ENCODE measurements at places on chromosomes 1 and 21. TPM values are rescaled to one million over a fixed set of nuclear protein-coding genes. Genes with fewer than 3 reads are reported as not detected.

GRCh38 chr1:99004254-99004860 is 304 bp downstream of the PLPPR5 start:
- no peak overlapping the region for H3K27ac ChIP-seq
- H3K4me1 ChIP-seq: peaks cover 4% of the 10 kb centered on the region
- H3K36me3 ChIP-seq: no peaks in the 10 kb centered on the region
- peaks cover 79% of the 10 kb centered on the region for H3K27me3 ChIP-seq
- peak overlapping the region; percentile 80 for H3K4me3 ChIP-seq

DNA sequence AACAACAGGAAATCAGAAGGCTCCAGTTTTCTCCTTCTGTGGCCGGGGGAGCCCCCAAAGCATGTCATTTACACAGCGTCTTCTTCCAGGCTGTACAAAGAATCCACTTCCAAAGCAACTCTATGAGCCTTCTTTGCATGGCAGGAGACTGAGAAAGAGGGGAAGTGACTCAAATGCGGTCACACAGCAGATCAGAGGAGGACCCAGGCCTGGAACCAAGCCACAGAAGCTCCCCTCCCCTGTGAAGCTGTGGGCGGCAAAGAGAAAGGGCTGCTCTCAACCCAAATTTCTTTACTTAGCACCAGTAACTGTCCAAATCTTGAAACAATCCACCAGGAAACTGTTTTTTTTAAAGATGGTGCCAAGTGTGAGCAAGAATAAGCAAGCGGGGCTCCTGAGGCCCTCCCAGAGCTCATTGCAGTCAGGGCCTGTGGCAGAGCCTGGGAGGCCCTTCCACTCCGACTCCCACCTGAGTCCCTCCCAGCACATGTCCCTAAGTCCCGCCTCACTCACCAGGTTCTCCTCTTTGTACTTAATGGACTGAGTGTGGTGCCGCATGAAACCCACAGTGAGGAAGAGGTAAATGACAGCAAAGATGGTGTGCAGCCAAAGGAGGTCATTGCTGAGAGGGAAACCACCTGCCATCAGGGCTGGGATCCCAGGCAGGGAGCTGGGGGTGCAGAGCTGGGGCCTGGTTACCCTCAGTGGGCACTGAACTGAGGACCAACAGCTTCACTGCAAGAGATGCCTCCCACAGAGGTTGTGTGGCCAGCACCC is 15.9 kb downstream of the TMEM63A start:
- peaks cover 39% of the 10 kb centered on the region for H3K4me1 ChIP-seq
- peak; percentile 46 for DNase-seq
- H3K36me3 ChIP-seq: peaks cover 4% of the 10 kb centered on the region
- no peaks in the 10 kb centered on the region for H3K27me3 ChIP-seq
- peak overlapping the region; percentile 95 for H3K27ac ChIP-seq
- H3K4me3 ChIP-seq: peak overlapping the region; percentile 83

DNA sequence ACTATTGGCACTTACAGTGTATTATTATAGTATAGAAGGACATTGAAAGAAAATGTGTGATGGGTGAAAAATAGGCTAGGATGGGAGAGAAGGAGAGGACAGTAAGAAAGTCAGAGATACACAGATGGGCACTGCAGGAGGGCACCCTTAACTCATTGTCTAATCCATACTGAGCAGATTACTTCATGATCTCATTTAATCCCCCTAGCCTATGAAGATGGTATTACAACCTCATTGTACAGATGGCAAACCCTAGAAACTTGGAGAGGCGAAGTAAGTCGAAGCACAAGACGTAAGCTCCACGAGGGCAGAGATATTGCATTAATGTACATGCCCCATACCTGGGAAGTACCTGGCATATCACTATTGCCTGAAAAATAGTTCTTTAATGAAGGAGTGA is 346.9 kb upstream of the DAB1 start:
- no peak overlapping the region for H3K27ac ChIP-seq
- no peak overlapping the region for H3K4me3 ChIP-seq
- DNase-seq: no peak
- H3K27me3 ChIP-seq: peaks cover 5% of the 10 kb centered on the region
- H3K36me3 ChIP-seq: peaks cover 2% of the 10 kb centered on the region

DNA sequence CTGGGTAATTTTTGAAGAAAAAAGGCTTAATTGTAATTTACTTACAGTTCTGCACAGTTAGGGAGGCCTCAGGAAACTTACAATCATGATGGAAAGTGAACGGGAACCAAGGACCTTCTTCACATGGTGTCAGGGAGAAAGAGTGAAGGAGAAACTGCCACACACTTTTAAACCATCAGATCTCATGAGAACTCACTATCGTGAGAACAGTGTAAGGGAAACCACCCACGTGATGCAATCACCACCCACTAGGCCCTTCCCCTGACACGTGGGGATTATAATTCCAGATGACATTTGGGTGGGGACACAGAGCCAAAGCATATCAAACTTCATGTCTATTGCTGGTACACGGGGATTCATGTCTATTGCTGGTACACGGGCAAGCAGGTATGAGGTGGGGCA is 5.3 kb upstream of the SFT2D2 start:
- H3K27ac ChIP-seq: no peak overlapping the region
- no peak for DNase-seq
- peaks cover 5% of the 10 kb centered on the region for H3K4me1 ChIP-seq
- peaks cover 12% of the 10 kb centered on the region for H3K27me3 ChIP-seq

Gene HCN3
- total RNA-seq: 1.3 TPM

DNA sequence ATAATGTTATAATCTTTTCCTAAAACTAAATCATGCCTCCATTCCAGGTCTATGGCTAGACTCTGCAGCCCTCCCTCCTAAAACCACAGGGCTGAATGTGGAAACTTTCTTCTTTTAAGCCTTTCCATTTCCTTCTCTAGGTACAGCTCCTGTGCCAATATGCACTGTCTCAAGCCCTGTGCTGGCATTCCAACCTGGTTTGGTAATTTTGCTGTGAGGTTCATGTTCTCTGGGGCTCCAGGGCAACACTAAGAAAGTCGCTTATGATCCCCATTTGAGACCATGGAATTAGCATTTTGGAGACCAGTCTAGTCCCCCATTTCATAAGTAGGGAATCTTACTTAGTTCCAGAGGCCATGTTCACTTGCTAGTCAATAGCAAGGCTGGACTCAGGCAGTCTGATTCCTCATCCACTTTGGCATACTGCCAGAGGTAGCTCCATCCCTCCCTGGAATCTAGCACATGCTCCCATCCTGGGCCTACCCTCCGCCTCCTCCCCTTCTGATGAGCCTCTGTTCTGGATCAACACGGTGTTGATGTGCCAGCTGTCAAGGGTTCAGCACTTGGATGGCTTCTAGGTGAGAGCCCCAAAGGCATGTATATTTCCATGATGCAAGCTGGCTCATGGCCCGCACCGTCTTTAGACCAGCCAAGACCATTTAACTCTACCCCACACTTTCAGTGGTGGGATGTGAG is 36.5 kb downstream of the ZMYND12 start:
- H3K27me3 ChIP-seq: peaks cover 54% of the 10 kb centered on the region
- peaks cover 2% of the 10 kb centered on the region for H3K4me1 ChIP-seq
- no peak overlapping the region for H3K27ac ChIP-seq
- DNase-seq: no peak
- H3K4me3 ChIP-seq: no peak overlapping the region

Gene ETV3L
- not detected for total RNA-seq

DNA sequence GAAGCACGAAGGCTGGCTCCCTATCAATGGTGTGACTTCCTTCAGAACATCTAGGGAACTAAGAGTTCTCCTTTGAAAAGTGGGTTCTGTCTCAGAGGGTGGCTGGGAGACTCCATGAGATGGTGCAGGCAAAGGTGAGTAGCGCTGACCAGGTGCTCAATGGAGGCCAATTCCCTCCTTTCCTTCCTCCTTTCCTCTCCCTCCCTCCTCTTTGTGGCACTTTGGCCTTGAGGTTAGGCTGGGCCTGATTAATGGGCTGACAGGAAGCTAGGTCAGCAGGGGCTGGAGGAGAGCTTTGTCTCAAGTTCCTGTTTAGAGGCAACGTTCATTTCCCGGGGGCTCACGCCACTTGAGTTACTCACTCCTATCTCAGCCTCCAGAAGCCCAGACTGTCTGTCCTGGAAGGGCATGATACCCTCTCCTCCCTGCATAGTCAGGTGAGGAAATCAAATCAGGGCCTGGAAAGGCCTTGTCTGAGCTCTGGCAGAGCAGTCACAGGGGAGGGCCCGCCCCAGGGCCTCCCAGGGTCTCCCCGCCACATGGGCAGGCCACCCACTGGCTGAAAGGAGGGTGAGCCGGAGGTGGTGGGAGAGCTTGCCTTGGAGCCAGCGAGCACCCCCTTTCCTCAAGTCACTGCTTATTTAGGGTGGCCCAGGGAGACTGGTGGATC is 58.4 kb upstream of the SSBP3 start:
- no peak overlapping the region for H3K27ac ChIP-seq
- H3K36me3 ChIP-seq: no peaks in the 10 kb centered on the region
- peaks cover 29% of the 10 kb centered on the region for H3K4me1 ChIP-seq
- no peak for DNase-seq
- H3K27me3 ChIP-seq: no peaks in the 10 kb centered on the region
- no peak overlapping the region for H3K4me3 ChIP-seq

DNA sequence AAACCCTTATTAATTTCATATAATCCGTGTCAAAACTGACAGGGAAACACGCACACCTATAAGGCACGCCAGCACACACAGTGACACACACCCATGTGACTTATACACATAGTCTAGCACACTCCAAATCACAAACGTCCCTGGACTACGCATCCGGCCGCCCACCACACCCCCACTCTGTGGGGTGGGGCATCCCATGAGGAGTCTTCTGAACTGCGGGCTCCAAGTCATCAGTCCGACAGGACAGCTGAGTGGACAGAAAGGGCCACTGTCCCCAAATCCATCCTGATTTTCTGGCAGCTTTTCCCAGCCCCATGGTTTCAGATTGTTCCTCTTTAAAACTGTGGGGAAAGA is 829 bp downstream of the PEA15 start:
- no peak for DNase-seq
- peak overlapping the region; percentile 92 for H3K27ac ChIP-seq
- H3K4me3 ChIP-seq: peak overlapping the region; percentile 93
- H3K4me1 ChIP-seq: peaks cover 56% of the 10 kb centered on the region
- no peaks in the 10 kb centered on the region for H3K27me3 ChIP-seq
- no peaks in the 10 kb centered on the region for H3K36me3 ChIP-seq

DNA sequence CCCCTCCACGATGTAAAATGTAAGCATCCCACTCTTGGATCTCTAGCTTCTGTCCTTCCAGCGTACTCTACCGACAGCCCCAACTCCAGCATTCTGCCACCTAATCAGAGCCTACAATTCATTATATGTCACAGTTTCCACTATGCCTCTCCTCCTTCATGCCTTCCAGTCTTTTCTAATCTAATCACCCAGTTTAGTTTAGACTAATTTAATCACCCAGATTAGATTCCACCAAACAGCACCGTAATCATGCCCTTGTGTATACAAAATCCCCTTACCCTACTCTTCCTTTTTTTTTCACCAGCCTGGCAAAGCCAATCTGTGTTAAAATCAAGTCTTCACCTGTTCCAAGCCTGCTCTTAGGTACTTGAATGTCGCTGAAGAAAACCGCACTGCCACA is 49.8 kb upstream of the KANK4 start:
- no peak overlapping the region for H3K4me3 ChIP-seq
- no peaks in the 10 kb centered on the region for H3K4me1 ChIP-seq
- no peaks in the 10 kb centered on the region for H3K36me3 ChIP-seq
- H3K27me3 ChIP-seq: peaks cover 23% of the 10 kb centered on the region

DNA sequence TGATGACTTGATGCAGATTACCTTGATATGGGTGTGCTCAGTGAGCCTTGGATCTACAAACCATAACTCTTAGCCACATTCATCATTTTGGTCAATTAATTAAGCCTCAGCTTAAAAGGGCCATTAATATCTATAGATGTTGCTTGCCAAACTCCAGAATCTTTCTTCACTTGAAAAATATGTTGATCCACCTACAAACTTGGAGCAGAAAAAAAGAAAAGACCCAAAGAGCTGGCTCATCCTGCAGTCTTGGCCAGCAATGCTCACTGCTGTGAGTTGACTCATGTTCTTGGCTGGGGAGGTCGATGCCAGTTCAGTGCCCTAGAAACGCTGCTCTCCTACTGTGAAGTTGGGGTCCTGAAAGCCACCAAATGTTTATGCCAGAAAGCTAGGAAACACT is 75.4 kb downstream of the DPT start:
- peaks cover 30% of the 10 kb centered on the region for H3K27me3 ChIP-seq
- DNase-seq: no peak
- H3K4me1 ChIP-seq: no peaks in the 10 kb centered on the region
- no peak overlapping the region for H3K4me3 ChIP-seq

GRCh38 chr1:170032531-170033280 is 41.8 kb downstream of the KIFAP3 start:
- H3K4me3 ChIP-seq: no peak overlapping the region
- no peak overlapping the region for H3K27ac ChIP-seq
- H3K36me3 ChIP-seq: peaks cover 3% of the 10 kb centered on the region
- no peaks in the 10 kb centered on the region for H3K27me3 ChIP-seq
- DNase-seq: no peak
- peaks cover 3% of the 10 kb centered on the region for H3K4me1 ChIP-seq

- H3K4me1 ChIP-seq: peaks cover 3% of the 10 kb centered on the region
- H3K27me3 ChIP-seq: no peaks in the 10 kb centered on the region
- no peaks in the 10 kb centered on the region for H3K36me3 ChIP-seq
- DNase-seq: no peak
- no peak overlapping the region for H3K27ac ChIP-seq
- no peak overlapping the region for H3K4me3 ChIP-seq
Measured at GRCh38 chr1:93518516-93518915, 70.6 kb downstream of the FNBP1L start.

- no peak overlapping the region for H3K27ac ChIP-seq
- H3K27me3 ChIP-seq: no peaks in the 10 kb centered on the region
- no peaks in the 10 kb centered on the region for H3K36me3 ChIP-seq
- no peak for DNase-seq
- H3K4me1 ChIP-seq: no peaks in the 10 kb centered on the region
- H3K4me3 ChIP-seq: no peak overlapping the region
Measured at GRCh38 chr21:28253338-28253737, 739.3 kb downstream of the LTN1 start.

GRCh38 chr1:112533029-112533428 is 24.3 kb downstream of the WNT2B start:
- no peaks in the 10 kb centered on the region for H3K27me3 ChIP-seq
- DNase-seq: no peak
- no peaks in the 10 kb centered on the region for H3K4me1 ChIP-seq
- no peak overlapping the region for H3K27ac ChIP-seq

Gene TSPEAR
- not detected for total RNA-seq

Gene GBP7
- not detected for total RNA-seq

DNA sequence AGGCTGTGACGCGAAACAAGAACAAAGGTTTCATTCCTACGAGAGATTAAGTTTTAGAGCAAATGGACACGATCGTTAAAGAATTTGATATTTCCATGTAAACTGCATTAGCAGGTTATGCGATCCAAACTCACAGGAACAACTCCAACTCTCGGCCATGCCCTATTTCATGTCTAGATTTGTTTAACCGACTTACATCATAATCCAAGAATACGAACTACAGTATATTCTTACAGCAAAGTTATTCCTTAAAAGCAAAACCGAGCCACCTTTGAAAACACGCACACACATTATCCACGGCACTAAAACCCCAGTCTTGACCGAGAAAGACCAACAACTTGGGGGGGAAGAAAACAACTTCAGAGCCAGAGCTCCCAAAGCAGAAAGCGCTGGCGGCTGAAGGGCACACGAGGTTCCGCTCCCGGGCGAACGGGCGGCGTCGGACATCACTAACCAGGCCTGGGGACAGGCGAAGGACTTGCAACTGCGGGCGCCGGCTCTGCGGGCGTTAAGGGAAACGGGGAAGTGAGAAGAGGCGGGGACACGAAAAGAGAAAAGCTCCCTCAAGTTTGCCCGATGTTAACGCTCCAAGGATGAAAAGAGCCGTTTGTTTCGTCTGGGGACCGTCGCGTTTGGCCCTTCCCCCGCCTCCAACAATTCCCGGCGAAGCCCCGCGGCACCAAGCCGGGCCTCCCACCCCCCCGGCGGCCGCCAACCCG is 690 bp downstream of the B3GALNT2 start:
- H3K27ac ChIP-seq: peak overlapping the region; percentile 97
- H3K27me3 ChIP-seq: no peaks in the 10 kb centered on the region
- H3K4me3 ChIP-seq: peak overlapping the region; percentile 97
- no peaks in the 10 kb centered on the region for H3K36me3 ChIP-seq
- peaks cover 25% of the 10 kb centered on the region for H3K4me1 ChIP-seq

Gene LRRC71
- not detected for total RNA-seq
